Peyer's patch (tissue), 4 donors: ENCODE measurements at places on chromosomes 3 and 15. TPM values are rescaled to one million over a fixed set of nuclear protein-coding genes. Genes with fewer than 3 reads are reported as not detected.

ARHGEF26 gene
- total RNA-seq: 19.0 TPM

- H3K27me3 ChIP-seq: no peaks in the 10 kb centered on the region
- DNase-seq: no peak
- peak overlapping the region; percentile 55 for H3K27ac ChIP-seq
These were observed 16.9 kb downstream of the MYO1E start for GRCh38 chr15:59355730-59356129.

DNA sequence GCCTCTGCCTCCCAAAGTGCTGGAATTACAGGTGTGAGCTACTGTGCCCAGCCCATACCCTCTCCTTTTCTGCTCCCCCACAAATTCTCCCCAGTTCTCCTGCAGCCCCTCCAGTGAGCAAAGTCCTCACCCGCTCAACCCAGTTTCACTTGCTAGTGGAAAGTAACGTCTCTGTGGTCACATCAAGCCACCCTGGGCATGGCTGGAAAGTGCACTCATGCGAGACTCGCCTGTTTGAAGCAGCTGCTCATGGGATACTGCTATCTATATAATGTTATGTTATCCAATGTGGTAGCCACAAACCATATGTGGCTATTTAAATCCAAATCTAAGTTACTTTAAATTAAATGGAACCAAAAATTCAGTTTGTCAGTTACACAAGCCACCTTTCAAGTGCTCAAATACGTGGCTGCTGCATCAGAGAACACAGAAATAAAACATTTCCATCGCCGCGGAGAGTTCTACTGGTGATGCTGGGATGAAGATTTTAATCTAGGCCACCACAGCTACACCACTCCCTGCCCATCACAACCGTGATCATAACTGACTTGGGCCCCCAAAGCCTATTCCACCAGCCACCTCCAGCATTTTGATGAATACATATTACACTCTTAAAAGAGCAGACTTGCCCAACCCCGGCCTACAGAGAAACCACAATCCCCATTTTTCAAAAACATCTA is 119.4 kb downstream of the LIPC start:
- H3K36me3 ChIP-seq: no peaks in the 10 kb centered on the region
- H3K27me3 ChIP-seq: no peaks in the 10 kb centered on the region
- DNase-seq: no peak
- H3K27ac ChIP-seq: peak overlapping the region; percentile 77
- H3K4me3 ChIP-seq: no peak overlapping the region
- no peaks in the 10 kb centered on the region for H3K4me1 ChIP-seq

GXYLT2 gene
- total RNA-seq: 1.1 TPM

SKOR1 gene
- 1.2 TPM for total RNA-seq

DNA sequence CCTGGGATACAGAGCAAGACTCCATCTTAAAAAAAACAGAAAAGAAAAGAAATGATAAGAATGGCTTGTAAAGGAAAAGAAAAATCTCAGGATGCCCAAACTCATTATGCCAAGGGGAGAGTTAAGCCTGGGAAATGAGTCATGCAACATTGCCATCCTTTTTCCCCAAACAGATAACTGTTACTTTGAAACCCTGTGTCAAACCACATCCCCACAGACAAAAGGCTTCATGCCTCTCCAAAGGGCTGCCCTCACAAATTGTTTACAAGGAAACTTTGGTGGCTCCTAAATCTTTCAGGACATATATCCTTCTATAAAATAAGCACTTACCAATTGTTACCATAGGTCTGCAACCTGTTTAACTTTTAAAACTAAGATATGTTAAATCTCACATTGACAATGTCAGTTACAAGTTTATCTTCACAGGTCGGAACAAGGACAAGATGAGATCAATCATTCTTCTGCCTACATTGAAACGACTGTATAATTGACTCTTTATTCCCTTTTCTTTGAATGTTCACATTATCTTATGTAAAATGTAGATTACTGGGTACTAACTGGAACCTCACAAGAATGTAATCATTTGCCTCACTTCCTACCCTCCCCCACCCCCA is 18.6 kb upstream of the SENP7 start:
- H3K27me3 ChIP-seq: no peaks in the 10 kb centered on the region
- no peaks in the 10 kb centered on the region for H3K36me3 ChIP-seq
- H3K4me3 ChIP-seq: no peak overlapping the region
- no peak for DNase-seq
- H3K27ac ChIP-seq: no peak overlapping the region
- no peaks in the 10 kb centered on the region for H3K4me1 ChIP-seq

DNA sequence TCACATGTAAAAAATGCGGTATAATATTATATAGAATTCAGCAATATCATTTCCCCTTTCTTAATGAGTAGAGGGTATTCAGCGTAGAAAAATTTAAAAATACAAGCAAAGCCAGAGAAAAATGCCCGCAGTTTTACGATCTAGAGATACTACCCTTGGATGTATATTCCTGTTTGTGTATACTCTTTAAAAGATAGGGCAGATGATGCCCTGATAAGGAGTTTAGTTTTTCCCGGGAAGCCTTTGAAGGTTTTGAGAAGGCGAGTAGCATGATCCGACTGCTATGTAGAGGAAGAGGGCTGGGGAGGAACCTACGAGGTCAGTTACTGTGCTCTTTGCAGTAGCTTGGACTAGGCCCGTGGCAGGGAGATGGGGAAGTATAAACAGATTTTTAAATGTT is 1.2 kb downstream of the YEATS2 start:
- no peaks in the 10 kb centered on the region for H3K27me3 ChIP-seq
- peak overlapping the region; percentile 96 for H3K4me3 ChIP-seq
- no peaks in the 10 kb centered on the region for H3K4me1 ChIP-seq
- peak overlapping the region; percentile 2 for H3K27ac ChIP-seq
- no peak for DNase-seq

BNC1 gene
- total RNA-seq: not detected

TBCCD1 gene
- 13.8 TPM for total RNA-seq

UBE2E1 gene
- total RNA-seq: 28.7 TPM

TMEM41A gene
- 107 TPM for total RNA-seq

SERPINI2 gene
- total RNA-seq: 2.4 TPM

GRCh38 chr3:141523615-141524375 is 37.0 kb downstream of the RASA2 start:
- DNase-seq: no peak
- H3K4me1 ChIP-seq: no peaks in the 10 kb centered on the region
- no peak overlapping the region for H3K4me3 ChIP-seq

DNA sequence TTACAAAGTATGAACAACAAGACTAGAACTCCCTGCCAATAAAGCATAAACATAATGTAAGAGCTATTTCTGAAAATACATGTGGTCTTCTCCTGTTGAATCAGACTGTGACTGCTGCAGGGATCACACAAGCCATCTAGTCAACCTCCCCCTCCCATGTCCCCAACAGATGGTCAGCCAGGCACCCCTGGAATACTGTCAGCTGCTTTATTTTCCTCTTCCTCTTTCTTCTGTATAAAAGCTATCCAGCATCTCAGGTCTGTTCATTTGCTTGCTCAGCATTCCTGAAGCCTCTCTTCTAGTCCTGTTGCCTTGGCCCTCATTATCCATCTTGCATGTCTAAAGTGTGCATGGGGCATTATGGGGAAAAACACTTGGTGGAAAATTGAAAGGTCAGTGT is 6.5 kb upstream of the MINDY4B start:
- no peaks in the 10 kb centered on the region for H3K27me3 ChIP-seq
- no peak overlapping the region for H3K4me3 ChIP-seq

- H3K27ac ChIP-seq: no peak overlapping the region
- H3K36me3 ChIP-seq: no peaks in the 10 kb centered on the region
- no peak for DNase-seq
- H3K4me3 ChIP-seq: no peak overlapping the region
- no peaks in the 10 kb centered on the region for H3K27me3 ChIP-seq
These were observed 33.3 kb downstream of the FAM3D start for GRCh38 chr3:58633157-58633865.

ALDH1A2 gene
- not detected for total RNA-seq

DNA sequence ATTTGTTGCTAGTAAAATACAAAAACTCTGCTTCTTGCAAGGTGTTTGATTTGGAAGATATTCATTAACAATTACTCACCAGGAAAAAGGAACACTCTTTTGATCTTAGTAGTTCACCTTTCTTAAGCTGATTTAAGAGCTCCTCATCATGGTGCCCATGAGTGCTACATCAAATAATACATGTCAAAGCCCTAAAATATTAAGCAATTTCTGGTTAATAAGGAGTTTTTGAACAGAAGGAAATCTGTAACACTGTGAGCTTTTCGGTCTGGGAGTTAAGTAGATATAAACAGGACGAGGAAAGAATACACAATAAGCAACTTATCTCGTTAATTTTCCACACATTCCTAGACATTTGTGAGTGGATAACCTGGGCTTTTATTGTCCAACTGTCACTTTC is 83.9 kb upstream of the DCBLD2 start:
- no peak overlapping the region for H3K27ac ChIP-seq
- H3K4me1 ChIP-seq: no peaks in the 10 kb centered on the region
- no peaks in the 10 kb centered on the region for H3K36me3 ChIP-seq
- no peak overlapping the region for H3K4me3 ChIP-seq

- H3K27me3 ChIP-seq: peaks cover 3% of the 10 kb centered on the region
- peak; percentile 44 for DNase-seq
- peak overlapping the region; percentile 54 for H3K4me3 ChIP-seq
- H3K36me3 ChIP-seq: no peaks in the 10 kb centered on the region
- no peaks in the 10 kb centered on the region for H3K4me1 ChIP-seq
- peak overlapping the region; percentile 74 for H3K27ac ChIP-seq
These were observed 559 bp upstream of the LRRN1 start for GRCh38 chr3:3798631-3799113.

DNA sequence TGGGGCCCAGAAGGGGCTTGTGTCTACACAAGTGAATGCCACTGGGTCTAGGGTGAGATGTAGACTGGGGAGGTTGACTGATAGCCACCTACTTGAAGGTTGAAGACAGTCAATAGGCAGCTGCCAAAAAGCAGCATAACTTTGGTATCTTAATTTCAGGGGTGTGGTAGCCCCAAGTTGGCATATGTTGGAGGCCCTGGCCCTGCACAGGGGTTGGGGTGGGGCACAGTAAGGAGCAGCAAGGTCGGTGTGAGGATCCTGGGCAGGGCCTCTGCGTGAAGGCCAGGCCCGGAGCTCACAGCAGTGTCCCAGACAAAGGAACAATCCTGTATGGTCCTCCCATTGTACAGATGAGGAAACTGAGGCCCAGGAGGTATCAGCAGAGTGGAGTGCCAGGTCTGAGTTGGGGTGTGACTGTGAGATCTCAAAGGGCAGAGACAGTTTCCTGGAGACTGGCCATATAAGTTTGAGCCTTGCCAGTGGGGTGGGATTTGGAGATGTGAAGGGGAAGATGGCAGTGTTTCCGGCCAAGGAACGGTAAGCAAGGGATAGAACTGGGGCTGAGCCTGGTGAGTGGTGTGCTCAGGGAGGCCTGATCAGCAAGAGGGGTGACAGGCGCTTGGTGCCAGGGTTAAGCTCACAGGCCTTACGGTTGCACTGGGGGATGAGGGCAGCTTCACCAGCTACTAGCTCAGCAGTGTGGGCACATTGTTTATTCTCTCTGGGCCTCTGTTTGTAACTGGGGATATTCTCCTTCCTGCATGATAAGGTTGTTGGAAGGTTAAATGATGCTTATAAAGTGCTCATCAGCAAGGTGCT is 1.7 kb downstream of the KLHL40 start:
- no peak overlapping the region for H3K4me3 ChIP-seq
- no peak overlapping the region for H3K27ac ChIP-seq

- no peaks in the 10 kb centered on the region for H3K27me3 ChIP-seq
- H3K36me3 ChIP-seq: peaks cover 67% of the 10 kb centered on the region
- no peak overlapping the region for H3K4me3 ChIP-seq
These were observed 73.2 kb downstream of the AAGAB start for GRCh38 chr15:67181221-67181639.

SEC62 gene
- total RNA-seq: 96.6 TPM

C3orf80 gene
- total RNA-seq: not detected

KNL1 gene
- total RNA-seq: 6.6 TPM

- H3K27me3 ChIP-seq: no peaks in the 10 kb centered on the region
- H3K27ac ChIP-seq: peak overlapping the region; percentile 1
- DNase-seq: no peak
These were observed 33.5 kb upstream of the PDE8A start for GRCh38 chr15:84947947-84948830.

FBXW12 gene
- not detected for total RNA-seq

PLA1A gene
- total RNA-seq: 0.70 TPM

DNA sequence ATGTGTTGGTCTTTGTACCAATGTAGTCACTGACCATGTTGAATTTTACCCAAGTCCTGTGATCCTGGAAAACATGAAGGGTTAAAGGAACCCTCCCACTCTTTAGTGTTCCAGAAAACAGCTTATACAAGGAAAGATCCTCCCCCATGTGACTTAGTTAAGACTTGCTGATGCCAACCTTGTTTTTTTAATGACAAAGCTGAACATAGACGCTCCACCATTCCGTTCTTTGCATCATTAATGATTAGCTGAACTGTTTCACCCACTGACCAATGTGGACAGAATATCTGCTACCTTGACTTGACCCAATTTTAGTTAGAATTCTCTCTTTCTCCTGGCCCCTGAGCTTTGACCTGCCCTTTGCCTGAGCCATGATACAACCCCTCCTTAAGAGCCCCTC is 3.5 kb upstream of the WDR72 start:
- no peaks in the 10 kb centered on the region for H3K36me3 ChIP-seq
- no peaks in the 10 kb centered on the region for H3K4me1 ChIP-seq
- no peak overlapping the region for H3K27ac ChIP-seq
- no peak for DNase-seq
- H3K27me3 ChIP-seq: no peaks in the 10 kb centered on the region

DNA sequence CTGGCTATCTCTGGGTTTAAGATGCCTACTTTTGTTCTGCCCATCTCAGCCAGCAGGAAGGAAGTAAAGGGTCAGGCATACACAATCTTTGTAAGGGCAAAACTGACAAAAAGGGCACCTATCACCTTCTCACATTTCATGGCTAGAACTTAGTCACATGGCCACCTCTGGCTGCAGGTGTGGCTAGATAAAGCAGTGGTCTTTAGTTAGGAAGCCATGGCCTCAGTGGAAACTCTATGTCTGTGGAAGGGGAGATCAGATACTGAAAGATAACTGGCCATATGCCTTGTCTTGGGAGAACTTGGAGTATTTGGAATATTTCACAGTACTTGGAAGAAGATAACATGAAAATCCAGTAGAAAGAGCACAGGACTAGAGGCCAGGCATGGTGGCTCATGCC is 80.7 kb upstream of the TBL1XR1 start:
- no peak overlapping the region for H3K27ac ChIP-seq
- no peak overlapping the region for H3K4me3 ChIP-seq
- H3K27me3 ChIP-seq: no peaks in the 10 kb centered on the region
- no peak for DNase-seq

CPA3 gene
- total RNA-seq: 5.8 TPM

C3orf18 gene
- total RNA-seq: 26.4 TPM

UQCC5 gene
- 1.7 TPM for total RNA-seq

GRCh38 chr15:87522997-87523396 is 733.5 kb downstream of the NTRK3 start:
- DNase-seq: no peak
- no peaks in the 10 kb centered on the region for H3K27me3 ChIP-seq
- H3K4me3 ChIP-seq: no peak overlapping the region
